ENCODE measurements at places on chromosomes 7 and 10. TPM values are rescaled to one million over a fixed set of nuclear protein-coding genes. Genes with fewer than 3 reads are reported as not detected.

PRR15 gene
- total RNA-seq = 2.7 TPM

PSMA2 gene
- total RNA-seq = 194 TPM

TET1 gene
- total RNA-seq = 0.58 TPM

DNA2 gene
- 10.1 TPM for total RNA-seq

UNCX gene
- not detected for total RNA-seq

PVRIG gene
- total RNA-seq = not detected

FAM200A gene
- 4.2 TPM for total RNA-seq

HTRA1 gene
- total RNA-seq = 54.3 TPM

RBM33 gene
- total RNA-seq = 26.8 TPM

PKD2L1 gene
- total RNA-seq = 0.06 TPM

HYAL4 gene
- not detected for total RNA-seq

NXPH1 gene
- total RNA-seq = not detected

PCGF5 gene
- 44.6 TPM for total RNA-seq

Measured in A549 treated with ZK216348 at 1 μM for 4 hours (cell line).